ENCODE measurements at places on chromosomes 4 and X.

DNA sequence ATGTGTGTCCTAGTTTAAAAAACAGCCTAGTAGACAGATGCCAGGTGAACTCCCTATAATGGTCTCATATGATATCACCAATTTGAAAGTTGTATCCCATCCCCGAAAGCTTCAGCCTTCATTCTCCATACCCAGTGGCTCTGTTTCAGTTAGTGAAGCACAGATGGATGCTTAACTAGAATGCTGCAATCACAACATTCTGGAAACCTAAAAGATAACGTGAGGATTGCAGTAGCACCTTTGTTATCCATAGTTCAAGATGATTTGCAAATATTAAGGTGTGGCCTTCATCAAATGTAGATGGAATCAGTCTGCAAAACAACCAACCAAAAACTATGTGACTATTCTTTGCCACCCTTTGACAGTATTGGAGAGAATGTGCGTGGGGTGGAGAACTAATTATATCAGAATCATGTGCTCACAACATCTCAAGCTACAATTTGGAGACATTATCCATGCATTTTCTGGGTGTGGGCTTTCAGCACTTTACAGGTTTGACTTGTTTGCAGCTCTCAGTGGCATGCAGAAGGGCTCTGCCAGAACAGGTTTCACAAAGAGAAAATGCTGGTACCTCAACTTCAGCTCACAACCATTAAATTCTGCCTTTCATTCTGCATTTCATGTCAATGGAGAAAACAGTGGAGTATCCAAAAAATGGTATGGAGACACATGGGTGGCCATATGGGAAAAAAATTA lies 18.3 kb upstream of the PPID start:
- no peak for DNase-seq

DNA sequence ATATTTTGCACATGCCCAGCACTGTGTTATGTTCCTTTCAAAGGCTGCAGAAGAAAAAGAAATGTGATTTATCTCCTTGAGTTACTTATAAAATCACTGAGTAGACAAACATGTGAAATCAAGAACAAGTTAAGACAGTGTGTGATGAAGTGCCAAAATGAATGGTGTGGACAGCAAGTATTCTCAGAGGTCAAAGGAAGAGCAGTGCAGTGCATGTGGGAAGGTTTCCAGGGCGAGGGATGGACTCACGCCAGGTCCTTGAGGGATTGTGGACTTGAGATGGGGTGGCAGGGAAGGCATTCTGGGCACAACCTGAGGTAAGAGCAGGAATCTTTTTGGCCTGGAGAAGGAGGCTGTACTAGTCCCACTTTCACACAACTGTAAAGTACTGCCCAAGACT lies 115.5 kb downstream of the FNIP2 start:
- DNase-seq = no peak

- DNase-seq = no peak
These were observed 629.5 kb upstream of the AMOT start for GRCh38 chrX:113470166-113470565.

DNA sequence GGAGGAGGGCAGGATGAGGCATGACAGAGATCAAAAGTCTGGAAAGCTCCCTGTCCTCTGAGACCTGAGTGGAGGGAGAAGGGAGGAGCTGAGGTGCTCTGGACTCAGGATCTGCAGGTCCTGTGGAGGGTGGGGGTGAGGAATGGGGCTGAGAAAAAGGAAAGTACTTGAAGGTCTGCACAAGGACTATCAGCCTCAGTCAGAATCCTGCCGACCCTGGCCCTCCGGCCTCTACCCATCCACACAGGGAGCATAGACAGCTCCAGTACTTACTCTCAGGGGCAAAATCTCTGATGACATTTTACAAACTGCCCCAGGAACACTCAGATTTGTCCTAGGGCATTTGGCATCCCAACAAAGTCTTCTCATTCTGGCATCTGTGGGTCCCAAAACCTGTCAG lies 991 bp upstream of the ITIH6 start:
- no peak for DNase-seq

- DNase-seq = no peak
These were observed 284.3 kb downstream of the CXXC4 start for GRCh38 chr4:104210420-104210819.

GRCh38 chr4:93918856-93919255 lies 90.3 kb downstream of the ATOH1 start:
- DNase-seq = no peak

Data from nephron progenitor cell (in vitro differentiated cells).